ENCODE measurements at places on chromosomes 5 and 9.
A peak's percentile ranks its signal among the peaks of the same experiment; 100 is the strongest.

DNA sequence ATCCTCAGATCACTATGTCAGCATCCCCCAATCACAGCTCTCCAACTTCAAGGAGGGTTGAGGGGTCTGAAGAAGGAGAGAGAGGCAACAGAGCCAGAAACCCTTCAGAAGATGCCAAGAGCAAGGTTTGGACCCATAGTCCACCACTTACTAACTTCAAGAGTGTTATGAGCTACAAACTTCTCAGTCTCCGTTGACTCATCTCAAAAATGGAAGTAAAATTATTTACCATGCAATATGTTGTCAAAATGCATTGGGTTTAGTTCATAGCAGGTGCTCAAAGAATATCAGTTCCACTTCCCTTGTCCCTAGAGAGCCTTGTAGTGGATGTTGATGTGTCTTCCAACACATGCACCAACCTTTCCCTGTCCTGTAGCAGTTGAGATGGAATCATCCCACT lies 116.0 kb downstream of the KCNIP1 start:
- no peak for DNase-seq

GRCh38 chr5:38979535-38979934 lies 94.7 kb downstream of the RICTOR start:
- no peak for DNase-seq

- no peak for DNase-seq
Measured at GRCh38 chr5:23820765-23821471, 313.5 kb downstream of the PRDM9 start.

GRCh38 chr5:30401479-30402058 lies 791.9 kb upstream of the CDH6 start:
- no peak for DNase-seq

- DNase-seq, result no peak
Measured at GRCh38 chr5:17860660-17861315, 226.5 kb downstream of the TAF11L14 start.

GRCh38 chr5:27511061-27511460 lies 472.7 kb upstream of the CDH9 start:
- DNase-seq, result no peak

GRCh38 chr9:77521091-77521490 lies 127.0 kb downstream of the GNA14 start:
- peak; percentile 68 for DNase-seq

DNA sequence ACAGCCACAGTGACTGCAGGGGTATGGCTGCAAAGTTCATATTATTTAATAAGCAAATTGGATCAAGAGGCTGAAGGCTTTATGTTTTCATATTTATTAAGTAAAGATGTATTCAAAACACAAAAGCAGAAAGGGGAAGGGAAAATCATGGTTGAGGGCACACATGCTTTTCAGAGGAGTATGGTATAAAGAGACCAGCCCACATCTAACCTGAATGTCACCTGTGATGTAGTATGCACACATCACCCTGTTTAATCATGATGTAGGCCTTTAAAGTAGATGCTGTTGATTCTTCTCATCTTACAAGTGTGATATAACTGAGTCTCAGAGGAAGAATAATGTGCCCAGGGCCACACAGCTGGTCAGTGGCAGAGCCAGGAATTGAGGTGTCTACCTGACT lies 211.8 kb downstream of the DCP2 start:
- DNase-seq, result no peak

DNA sequence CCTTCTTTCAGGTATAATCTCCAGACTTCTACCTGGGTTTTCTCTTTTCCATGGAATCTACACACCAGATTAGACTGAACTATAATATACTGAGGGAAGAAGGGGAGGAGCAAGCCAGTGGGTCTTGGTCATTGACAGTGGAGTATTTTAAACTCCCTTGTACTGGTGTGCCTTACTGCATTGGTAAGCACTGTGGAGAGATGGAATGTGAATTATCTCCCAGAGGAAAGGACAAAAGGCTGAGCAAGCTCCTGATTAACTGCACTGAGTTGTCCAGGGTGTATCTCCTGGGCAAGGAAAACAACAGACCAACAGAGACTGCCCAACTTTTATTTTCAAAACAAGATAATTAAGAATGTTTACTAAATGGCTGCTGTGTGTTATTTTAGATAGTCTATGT lies 29.8 kb upstream of the SLCO6A1 start:
- DNase-seq, result no peak

- no peak for DNase-seq
Measured at GRCh38 chr9:75445144-75445543, 356.8 kb downstream of the OSTF1 start.

- no peak for DNase-seq
Measured at GRCh38 chr9:132743931-132744479, 73.7 kb downstream of the GTF3C4 start.

DNA sequence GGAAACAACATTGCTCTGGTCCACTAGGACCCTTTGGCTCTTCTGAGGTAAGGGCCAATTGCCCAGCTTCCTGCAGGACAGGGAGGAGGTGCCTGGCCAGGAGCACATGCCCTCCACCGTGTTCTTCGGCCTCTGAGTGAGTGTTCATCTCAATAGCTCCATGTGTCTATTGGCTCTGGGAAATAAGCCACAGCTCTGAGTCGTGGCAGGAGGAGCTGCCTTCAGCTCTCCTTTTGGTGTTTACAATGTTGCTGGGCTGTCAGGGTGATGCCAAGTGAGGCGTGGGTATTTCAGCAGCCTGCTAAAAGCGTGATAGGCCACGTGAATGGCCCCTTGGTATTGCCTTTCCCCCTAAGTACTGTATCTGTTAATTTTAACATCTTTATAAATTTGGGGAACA lies 26.6 kb downstream of the GADD45G start:
- DNase-seq, result no peak
